ENCODE measurements at places on chromosomes 1 and 21.

GRCh38 chr1:36515315-36516138 lies 32.8 kb upstream of the CSF3R start:
- no peak for DNase-seq

DNA sequence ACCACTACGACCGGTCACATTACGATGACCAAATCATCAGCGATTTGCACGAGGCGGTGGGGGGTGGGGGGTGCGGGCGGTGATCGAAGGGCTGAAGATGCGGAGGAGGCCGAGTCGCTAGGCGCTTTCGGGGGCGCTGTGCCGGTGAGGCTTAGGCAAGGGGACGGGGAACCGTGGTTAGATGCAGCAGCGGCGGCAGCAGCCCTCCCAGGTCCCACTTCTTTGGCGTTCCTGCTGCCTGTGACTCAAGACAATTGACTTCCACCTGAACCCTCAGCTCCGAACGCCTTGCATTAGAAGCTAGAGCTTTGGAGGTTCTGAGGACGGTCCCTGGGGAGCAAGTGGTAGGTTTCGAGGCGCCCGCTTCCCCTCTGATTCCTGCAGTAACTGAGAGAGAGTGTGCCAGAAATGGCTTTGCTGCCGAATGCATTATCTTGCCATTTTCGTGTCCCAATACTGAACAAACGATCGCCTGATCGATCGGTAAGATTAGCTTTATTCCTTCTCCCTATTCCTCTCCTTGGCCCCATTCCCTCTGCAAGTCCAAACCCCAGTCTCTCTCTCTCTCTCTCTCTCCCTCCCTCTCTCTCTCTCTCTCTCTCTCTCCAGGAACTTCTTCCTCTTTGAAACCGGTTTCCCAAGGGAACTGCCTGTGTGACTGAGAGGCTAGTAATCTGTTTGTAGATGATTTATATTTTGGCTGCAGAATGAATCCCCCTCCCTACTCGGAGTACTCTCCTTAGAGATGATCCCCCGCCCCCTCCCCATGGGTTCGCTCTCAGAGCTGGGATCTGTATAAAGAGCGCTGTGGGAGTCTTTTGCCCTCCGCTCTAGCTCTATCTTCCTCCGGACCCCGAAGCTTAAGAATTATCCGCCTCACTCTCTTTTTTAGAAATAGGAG lies 735 bp upstream of the BRINP3 start:
- peak; percentile 22 for DNase-seq

GRCh38 chr21:31543191-31543590 lies 116.3 kb upstream of the SOD1 start:
- no peak for DNase-seq

GRCh38 chr21:38948377-38949069 lies 142.8 kb downstream of the ETS2 start:
- DNase-seq = peak; percentile 67

- DNase-seq = peak; percentile 29
Measured at GRCh38 chr21:44304877-44305293, 5.0 kb downstream of the PFKL start.

GRCh38 chr1:157042846-157043245 lies 2.7 kb downstream of the ARHGEF11 start:
- no peak for DNase-seq

GRCh38 chr1:3775490-3776230 lies 3.1 kb downstream of the SMIM1 start:
- DNase-seq = peak; percentile 65

DNA sequence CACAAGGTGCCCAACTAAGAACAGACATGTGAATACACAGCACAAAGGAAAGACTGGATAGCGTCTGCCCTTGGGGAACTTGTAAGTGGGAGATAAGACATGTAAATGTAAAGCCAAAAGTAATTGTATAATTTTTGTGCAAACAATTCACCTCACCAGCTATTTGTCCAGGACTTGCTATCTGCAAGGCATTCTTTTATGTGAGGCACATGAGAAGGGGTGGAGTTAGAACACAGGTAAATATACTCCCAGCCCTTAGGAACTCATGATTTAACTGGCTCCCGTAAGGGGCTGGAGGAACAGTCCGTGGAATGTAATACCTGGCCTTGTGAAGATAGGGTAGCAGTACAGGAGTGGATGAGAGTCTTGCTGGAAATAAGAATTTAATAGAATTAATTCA lies 61.3 kb downstream of the CDK18 start:
- no peak for DNase-seq

DNA sequence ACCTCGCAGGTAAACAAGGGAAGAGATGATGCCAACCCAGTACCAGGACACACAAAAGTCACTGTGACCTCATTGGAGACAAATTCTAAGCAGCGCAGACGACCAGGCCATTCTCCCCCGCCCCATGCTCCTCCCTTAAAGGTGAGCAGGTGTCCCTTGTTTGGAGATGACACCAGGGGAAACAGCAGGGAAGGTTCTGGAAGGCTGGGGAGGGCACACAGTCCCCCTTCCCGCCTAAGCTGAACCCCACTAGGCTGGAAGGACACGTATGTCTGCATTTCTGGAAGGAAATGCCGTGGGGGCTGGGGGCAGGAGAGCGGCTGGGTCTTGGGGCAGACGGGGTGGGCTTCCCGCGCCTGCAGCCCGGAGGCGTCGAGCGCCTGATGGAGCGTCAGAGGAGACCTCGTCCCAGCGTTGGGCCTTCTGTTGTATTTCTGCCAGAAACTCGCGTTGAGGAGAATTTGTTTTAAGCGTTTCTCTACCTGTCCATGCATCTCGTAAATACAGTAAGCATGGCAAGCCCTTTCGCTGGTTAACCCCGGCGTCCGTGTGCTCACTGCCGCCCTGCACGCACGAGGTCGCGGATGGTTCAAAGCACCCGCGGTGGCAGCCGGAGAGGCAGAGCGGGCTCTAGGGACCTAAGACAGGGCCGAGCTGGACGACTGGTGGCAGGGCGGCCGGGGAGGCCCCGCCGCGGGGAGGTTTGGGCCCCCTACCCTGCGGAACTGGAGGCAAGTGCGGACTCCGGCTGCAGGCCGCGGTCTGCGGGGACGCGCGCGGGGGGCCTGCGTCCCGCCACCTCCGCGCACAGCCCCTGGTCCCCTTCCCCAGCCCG lies 1.2 kb upstream of the LHX4 start:
- no peak for DNase-seq

DNA sequence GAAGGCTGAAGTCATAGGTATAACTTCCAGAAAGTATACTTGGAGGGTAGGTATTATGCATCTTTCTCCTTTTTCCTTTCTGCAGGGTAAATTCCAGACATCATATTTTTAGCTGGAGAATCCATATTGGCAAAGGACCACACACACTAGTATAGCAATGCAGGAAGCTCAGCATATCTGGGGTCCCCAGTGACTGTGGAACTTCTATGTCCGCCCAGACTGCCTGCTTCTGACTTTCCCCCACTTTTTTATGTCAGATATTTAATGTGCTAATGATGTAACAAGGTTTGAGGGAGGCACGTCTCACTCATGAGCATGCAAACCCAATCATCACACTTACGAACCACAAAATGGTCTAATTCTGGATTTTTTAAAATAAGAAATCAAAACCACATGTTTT lies 90.4 kb downstream of the BACH1 start:
- no peak for DNase-seq

DNA sequence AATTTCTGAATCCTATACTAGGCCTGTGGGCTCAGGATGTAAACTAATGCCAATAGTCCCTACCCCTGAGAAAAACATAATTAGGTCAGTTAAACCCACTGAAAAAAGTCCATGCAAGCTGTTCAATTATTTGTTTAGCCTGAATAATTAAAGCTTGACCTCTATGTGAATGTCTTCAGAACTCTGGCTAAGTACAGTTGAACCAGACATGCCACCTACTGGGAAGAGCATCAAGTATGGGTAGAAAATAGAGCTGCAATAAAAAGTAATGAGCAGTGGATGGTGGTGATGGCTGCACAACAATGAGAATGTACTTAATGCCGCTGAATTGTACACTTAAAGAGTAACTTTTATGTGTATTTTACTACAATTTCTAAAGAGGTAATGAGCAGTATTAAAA lies 23.6 kb upstream of the SLC19A2 start:
- peak; percentile 61 for DNase-seq

DNA sequence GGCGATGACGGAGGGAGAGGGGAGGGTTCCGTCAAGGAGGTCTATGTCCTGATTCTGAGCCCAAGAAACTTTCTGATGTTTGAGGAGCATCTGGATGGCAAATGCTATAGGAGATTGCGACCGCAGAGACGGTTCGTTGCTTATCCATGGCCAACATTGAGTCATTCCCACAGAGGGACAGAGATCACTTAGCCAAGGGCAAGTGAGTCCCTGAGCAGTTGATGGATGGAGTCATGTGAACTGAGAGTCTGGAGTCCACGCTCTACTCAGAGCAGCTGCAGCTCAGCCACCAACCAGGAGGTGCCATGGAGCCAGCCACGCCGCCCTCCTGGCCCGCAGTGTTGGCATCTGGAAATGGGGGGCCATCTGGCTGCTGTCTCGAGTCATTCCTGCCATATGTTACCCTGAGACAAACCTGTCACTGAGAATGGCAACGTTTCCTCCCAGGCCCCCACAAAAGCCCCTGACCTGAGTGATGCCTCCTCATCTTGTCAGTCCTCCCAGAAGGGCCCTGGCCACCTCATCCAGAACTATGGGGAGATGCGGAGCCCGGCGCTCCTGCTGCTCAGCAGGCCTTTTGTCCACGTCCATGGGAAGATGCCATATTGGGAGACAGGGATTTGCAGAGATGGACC lies 58.6 kb downstream of the ATP5PO start:
- DNase-seq = peak; percentile 44

DNA sequence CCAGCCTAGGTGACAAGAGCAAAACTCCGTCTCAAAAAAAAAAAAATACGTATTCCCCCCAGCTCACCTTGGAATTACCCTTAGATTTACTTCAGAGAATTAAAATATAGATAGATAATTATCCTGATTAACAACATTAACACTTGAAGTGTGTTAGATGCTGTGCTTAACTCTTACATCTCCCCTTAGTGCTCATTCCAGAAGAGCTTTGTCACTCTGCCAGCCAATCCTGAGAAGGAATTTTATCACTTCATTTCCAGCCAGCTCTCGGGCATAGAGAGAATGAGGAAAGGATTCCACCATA lies 1.6 kb upstream of the SHC1 start:
- DNase-seq = no peak

DNA sequence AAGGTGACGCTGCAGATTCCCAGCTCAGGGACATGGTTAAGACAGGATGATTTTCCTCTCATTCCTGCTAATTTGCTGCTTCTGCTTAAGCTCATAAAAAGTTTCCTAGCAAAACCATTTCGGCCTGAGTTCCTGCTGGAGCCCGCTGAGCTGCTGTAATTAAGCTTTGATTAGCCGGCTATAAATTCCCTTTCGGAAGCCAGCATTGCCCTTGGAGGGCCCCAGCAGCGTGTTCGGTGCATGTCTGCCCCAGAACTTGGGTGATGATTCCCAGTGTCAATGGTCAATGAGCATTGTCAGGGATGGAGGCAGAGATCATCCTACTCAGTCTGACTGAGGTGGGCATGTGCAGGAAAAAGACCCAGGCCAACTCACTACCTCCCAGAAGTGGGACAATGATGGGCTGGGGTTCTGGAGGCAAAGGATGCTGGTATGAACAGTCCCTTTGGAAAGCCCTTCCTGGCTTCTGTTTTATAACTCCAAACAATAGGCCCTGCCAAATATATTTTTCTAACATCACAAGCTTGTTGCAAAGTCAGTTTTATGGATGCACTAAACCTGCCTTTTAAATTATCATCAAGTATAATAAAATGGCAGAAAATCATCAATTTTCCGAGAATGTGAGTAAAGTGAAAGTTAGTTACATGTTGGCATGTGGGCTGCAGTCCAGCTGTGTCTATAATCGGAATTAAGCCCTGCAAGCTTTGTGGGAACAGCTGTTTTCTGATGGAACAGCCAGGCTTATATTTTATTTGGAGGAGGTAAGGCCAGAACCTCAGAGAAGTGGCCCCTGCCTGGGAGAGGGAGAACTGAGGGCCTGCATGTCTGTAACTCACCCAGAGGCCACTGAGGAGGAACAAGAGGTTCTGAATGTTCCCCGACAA lies 257.1 kb downstream of the GRIK3 start:
- DNase-seq = no peak

DNA sequence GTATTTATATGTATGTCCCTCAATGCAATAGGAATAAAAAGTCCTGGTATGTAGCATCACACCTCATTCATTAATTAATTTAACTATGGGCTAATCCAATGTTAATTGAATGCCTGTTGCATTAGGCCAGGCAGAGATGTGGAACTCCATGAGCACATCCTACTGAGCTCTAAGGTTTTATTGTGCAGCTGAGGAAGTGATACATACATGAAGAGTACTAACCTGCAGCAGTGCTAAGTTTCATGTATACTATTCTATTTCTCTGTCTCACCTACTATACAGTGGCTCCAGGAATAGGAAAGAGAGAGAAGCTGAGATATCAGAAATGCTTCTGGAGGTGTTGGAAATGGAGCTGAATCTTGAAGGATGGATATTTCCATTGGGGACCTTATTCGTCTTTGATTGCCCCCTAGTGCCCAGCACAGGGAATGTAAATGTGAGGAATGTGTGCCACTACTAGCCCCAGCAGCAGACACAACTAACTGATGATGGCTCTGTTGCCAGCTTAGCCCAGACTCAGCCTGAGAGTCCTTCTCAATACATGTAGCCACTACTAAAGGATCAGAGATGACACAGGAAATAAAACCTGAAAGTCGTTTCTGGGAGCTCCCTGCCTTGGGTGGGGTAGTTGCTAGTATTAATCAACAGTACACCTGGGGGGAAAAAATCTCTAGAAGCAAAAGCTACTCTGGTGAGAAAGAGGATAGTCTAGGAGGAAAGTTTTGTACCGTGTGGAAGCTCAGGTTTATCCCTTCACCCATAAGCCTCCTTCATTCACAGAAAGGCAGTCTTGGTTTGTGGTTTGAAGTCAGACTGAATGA lies 173.3 kb upstream of the FOXD3 start:
- peak; percentile 59 for DNase-seq

DNA sequence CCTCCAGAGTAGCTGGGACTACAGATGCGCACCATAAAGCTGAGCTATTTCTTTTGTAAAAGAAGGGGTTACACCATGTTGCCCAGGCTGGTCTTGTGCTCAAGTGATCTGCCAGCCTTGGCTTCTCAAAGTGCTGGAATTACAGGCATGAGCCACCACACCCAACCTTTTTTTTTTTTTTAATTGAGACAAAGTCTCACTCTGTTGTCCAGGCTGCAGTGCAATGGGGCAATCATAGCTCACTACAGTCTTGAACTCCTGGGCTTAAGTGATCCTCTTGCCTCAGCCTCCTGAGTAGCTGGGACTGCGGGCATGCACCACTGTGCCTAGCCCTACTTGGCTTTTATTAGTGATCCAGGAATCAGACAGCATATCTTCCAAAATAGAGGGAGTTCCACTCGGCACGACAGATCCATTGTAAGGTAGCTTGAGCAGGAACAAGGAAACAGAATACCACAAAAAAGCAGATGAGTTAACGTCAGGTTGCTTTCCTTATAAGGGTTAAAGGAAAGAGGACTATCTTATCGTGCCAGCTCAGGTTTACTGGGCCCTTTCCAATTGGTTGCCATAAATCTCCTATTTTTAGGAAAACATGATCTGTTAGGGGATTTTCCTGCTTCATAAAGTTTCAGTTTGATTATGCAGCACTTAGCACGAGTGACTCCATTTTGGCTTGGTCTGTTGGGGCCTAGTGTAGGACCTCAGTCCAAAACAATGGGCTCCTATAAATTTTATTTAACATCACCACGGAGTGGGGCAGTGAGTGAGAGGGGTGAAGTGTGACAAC lies 45.2 kb downstream of the NENF start:
- DNase-seq = peak; percentile 24

GRCh38 chr1:180533266-180533987 lies 25.3 kb upstream of the OVAAL start:
- peak; percentile 46 for DNase-seq

- peak; percentile 83 for DNase-seq
Measured at GRCh38 chr1:185257950-185258208, 59.2 kb downstream of the IVNS1ABP start.

Measured in renal cortical epithelial cell (primary cell).